Choroid plexus epithelial cell (primary cell): ENCODE measurements at places on chromosomes 1 and 21.

DNA sequence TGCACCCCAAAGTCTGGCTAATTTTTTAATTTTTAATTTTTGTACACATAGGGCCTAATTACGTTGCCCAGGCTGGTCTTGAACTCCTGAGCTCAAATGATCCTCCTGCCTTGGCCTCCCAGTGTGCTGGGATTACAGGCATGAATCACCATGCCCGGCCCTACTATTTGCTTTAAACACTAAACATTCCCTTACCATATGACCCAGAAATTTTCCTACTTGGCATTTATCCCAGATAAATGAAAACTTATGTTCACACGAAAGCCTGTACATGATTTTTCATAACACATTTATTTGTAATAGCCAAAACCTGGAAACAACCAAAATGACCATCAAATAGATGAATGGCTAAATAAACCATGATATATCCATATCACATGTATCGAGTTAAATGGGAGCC lies 35.8 kb downstream of the NDUFS5 start:
- peak; percentile 74 for DNase-seq

DNA sequence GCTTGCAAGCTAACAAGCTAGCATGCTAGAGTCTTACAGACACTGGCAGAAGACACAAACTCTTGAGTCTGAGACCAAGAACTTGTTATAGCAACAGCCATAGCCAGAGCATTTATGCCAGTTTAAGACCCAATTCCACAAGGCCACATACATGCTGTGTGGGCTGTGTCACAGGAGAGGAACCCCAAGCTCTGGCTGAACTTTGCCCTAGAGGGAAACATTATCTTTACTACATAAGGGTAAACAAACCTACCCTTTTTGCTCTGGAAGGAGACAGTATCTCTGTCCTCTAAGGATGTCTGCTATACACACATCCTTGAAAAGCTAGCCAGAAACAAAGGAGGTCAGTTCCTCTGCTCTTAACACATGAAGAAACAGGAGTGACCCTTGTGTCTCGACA lies 70.3 kb downstream of the HSF2BP start:
- no peak for DNase-seq

- peak; percentile 80 for DNase-seq
Measured at GRCh38 chr1:162391790-162392563, 10.4 kb downstream of the C1orf226 start.

GRCh38 chr1:92843429-92844352 lies 11.9 kb downstream of the RPL5 start:
- DNase-seq, result no peak

GRCh38 chr21:33124889-33125288 lies 54.9 kb downstream of the OLIG1 start:
- no peak for DNase-seq

DNA sequence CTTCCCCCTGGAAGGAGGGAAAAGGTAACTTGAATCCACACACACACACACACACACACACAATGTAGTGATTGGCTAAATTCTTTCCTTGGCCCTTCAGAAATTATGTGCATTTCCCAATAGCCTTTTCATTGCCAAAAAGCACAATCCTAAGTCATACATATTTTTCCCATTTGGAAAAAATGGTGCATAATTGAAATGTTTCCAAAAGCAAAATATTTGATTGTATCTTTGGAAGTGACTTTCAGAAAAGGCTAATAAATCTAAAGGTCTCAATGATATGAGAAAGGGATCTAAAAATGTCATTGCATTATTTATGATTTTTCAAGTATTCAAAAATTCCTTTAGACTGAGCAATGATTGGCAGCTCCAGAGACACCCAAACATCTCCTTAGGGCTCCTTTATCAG lies 43.5 kb upstream of the NEK7 start:
- DNase-seq, result peak; percentile 76

DNA sequence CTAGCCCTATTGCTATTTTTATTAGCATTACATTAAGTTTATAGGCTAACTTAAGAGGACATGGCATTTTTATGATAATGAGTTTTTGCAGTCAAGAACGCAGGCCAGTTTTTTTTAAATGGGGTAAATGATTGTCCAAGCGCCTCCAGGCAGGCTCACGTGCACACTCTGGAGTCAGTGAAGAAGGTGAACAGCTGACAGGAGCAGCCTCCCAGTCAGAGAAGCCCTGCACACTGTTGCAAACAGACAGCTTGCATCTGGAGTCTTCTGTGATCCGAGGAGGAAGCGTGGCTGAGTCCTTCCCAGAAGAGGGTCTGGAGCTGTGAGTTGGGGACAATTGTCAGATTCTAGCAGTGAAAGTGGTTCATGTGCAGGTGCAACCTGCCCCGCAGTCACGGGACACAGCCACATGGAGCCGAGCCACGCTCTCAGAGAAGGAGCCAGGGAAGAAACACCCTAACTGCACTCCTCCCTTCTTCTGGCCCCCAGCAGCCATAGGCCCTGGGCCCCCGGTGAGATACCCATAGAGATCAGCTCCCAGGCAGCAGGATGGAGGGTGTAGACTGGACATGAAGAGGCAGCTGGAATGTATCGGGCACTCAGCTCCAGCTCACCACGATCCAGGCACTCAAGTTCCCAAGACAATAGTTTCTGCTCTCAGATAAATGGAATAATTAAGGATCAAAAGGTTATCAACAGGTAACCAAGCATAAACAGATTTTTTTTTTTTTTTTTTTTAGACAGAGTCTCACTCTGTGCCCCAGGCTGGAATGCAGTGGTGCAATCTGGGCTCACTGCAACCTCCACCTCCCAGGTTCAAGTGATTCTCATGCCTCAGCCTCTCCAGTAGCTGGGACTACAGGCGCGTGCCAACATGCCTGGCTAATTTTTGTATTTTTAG lies 26.4 kb downstream of the CAPN2 start:
- no peak for DNase-seq

DNA sequence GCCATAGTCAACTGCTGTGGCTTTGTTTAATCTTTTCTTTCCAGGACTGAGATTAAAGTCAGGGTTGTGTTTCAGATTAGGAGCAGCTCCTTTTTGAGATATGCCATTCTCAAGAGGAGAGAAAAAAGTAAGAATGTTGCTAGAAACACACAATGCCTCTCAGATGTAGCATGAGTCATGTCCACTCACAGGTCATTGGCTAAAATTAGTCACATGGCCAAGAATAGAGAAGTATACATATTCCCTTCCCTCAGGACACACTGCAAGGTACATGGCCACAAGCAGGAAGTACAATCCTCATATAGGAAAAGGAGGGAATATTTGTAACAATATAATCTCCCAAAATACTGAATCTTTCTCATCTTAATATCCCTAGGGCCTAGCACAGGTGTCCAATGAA lies 141.9 kb upstream of the PTBP2 start:
- DNase-seq, result no peak

DNA sequence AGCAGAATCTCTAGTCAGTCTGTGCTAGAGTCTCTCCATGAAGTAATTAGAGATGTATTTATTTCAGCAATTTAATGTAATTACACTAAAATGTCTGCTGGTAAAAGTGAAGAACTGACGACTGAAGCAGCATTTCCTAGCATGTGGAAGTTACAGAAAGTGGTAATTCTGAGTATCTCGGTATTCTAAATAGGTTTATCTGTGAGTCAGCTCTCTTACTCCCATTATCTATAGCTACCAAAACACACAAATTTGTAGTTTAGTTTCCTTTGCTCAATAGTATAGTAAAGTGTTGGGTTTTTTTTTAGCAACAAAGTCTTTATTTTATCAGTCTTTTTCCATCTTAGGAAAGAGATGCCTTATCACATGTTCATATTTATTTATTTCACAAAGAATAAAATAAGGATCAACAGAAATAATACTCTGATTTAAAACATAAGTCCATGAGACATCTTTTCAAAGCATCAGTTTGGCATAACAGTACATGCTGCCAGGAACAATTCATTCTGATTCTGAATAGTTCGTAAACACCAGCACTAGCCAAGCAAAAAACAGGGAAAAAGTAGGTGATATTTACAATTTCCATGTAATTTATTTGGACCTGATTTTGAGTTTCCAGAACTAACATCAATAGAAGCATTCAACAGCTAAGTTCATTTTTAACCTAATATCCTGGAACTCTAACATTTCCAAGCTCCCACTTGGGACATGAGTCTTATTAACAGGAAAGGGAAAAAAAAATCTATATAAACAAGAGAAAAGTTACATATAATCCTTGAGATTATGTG lies 76.3 kb downstream of the KCNT2 start:
- DNase-seq, result no peak

DNA sequence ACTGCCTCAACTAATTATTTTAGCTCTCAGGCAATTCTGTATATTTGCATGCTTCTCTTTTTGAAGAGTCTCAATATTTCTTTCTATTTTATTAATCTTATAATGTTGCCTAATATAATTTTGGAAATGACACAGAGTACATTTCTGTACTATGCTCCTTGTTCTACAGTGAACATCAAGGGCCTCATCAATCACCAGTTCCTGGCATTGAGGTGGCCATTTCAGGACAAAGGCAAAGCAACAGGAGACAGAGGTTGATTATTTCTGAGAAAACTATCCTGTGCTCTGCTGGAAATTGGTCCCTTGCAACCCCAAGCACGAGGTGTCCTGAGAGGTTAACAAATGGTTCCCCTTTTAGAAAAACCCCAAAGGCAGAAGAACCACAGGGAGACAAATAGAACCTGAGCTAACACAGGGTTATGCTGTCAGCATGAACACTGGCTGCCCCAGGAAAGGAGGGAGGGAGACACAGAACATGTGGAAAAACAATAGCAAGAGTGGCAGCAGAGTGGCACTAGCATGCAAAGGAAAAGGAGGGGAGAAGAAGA lies 63.9 kb upstream of the VAV3 start:
- no peak for DNase-seq

- no peak for DNase-seq
Measured at GRCh38 chr1:54874079-54874830, 12.7 kb downstream of the DHCR24 start.
